Stimulated activated CD8-positive, alpha-beta memory T cell treated with anti-CD3 and anti-CD28 coated beads, Interleukin-15, amount 100 ng/mL, for 24 hours (primary cell): ENCODE measurements at places on chromosomes 6 and 20.

DNA sequence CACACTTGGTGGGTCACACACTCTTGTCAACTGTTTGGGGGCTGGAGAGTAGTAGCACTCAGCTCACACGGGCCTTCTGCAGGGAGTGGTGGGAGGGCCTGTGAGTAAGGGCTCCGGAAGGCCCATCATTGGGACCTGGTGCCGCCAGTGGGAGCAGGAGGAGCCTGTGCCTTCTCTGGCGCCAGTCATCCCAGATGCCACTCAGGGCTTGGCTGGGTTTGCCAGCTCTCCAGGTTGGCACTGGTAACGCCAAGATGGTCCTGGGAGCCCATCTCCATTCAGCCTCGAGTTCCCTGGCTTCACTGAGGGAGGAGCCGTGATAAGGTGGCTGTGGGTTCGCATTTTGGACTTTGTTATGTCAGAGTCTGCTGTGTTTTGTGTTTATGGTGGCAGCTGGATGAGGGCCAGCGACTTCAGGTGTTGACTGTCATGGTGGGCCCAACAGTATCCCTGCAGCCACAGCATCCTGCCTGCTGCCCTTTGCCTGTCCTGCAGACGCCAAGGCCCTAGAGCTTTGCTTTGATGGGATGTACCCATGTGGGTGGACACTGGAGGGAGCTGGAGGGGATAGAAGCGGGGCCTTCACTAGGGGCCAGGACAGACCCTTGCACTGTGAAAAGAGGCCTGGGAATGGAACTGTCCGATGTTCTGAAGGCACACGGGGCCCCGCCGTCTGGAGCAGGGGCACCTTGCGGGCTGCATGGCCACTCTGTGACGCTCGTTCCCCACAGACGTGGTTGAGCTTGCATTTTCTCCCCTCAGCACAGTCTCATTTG, 13.3 kb upstream of the DNAJC5 start:
- no peak for DNase-seq

DNA sequence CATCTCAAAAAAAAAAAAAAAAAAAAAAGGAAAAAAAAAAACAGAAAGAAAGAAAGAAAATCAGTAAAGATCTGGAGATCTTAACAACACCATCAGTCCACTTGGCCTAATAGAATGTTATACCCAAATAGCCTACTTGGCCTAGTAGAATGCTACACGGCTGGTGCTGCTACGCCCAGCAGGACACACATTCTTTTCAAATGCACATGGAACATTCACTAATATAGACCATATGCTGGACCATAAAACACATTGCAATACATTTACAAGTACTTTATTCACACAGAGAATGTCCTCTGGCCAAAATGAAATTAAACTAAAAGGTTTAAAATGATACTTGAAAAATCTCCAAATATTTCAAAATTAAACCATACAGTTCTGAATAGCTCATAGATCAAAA, 80.0 kb upstream of the TNFAIP3 start:
- no peak for DNase-seq

- no peak for DNase-seq
Measured at GRCh38 chr6:21478411-21478810, 115.1 kb upstream of the SOX4 start.

DNA sequence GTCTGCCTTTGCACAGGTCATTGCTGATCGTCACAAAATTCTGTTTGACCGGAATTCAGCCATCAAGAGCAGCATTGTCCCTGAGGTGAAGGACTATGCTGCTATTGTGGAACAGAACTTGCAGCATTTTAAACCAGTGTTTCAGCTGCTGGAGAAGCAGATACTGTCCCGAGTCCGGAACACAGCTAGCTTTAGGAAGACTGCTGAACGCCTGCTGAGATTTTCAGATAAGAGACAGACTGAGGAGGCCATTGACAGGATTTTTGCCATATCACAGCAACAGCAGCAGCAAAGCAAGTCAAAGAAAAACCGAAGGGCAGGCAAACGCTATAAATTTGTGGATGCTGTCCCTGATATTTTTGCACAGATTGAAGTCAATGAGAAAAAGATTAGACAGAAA, 24.6 kb upstream of the CALHM6 start:
- DNase-seq, result no peak

- DNase-seq, result no peak
Measured at GRCh38 chr6:148891405-148891783, 144.6 kb downstream of the UST start.

DNA sequence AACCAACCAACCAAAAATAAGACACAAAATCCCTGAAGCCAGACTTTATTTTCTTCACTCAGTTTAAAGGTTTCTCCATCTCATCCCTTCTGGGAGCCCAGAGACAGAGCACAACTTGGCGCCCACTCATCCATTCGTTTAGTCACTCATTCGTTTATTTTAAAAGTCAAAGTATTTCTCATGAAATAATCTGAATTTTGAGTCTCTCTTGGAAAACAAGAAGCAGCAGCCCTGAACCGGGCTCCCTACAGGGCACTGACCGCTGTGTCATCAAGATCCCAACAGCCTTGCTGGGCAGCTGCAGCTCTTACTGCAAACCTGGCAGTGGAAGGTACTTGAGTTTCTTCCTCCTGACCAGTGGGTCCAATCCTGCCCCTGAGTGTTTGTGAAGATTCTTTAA, 171.6 kb downstream of the THBS2 start:
- DNase-seq, result no peak

- DNase-seq, result no peak
Measured at GRCh38 chr20:32493356-32493755, 91.8 kb downstream of the NOL4L start.

- DNase-seq, result no peak
Measured at GRCh38 chr6:100823041-100823440, 58.1 kb downstream of the ASCC3 start.

- DNase-seq, result no peak
Measured at GRCh38 chr6:48080227-48081009, 30.6 kb downstream of the PTCHD4 start.

- DNase-seq, result no peak
Measured at GRCh38 chr6:98230250-98230649, 604.1 kb upstream of the POU3F2 start.

DNA sequence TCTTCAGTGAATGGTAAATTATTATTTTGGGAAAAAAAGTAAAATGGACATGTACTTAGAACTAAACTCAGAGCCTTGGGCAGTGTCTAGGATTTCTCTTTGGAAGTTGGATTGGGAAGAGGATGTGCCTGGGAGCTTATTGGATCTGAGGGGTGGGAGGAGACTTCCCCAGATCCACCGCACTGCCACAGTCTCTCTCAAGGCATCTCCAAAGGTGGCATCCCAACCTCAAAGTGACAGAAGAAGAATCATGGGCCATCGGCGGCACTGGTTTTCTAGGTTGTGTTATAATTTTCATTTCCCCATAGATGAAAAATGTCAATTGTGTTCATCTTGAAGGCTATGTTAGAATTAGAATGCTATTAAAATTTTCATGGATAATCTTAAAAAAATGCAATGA, 66.8 kb upstream of the CD93 start:
- no peak for DNase-seq

GRCh38 chr6:48754641-48755040, 643.6 kb upstream of the PTCHD4 start:
- DNase-seq, result no peak

DNA sequence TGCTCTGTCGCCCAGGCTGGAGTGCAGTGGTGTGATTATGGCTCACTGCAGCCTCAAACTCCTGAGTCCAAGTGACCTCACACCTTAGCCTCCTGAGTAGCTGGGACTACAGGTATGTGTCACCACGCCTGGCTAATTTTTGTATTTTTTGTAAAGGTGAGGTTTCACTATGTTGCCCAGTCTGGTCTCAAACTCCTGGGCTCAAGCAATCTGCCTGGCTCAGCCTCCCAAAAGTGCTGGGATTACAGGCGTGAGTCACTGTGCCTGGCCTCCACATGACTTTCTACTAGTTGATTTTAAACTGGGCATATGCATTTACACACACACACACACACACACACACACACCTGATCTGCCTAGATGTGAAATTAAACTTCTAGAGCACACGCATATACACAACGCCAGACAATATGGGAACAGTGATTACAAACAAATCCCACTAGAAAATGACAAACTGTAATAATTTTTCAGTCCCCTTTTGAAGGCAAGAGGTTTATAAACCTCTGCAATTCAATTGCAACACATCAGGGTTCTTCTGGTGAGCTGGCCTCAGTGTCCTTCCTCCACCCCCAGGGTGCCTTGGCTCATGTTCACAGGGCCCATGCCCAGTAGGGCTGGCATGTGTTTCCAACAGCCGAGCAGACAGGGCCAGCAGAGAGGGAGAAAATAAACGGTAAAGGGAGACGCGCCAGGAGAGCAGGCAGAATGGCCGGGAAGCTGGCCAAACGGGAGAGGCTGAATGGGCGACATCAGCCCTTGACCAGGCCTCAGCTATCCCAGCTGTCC, 31.2 kb downstream of the PARD6B start:
- no peak for DNase-seq

GRCh38 chr20:6940048-6940447, 172.6 kb downstream of the BMP2 start:
- no peak for DNase-seq

DNA sequence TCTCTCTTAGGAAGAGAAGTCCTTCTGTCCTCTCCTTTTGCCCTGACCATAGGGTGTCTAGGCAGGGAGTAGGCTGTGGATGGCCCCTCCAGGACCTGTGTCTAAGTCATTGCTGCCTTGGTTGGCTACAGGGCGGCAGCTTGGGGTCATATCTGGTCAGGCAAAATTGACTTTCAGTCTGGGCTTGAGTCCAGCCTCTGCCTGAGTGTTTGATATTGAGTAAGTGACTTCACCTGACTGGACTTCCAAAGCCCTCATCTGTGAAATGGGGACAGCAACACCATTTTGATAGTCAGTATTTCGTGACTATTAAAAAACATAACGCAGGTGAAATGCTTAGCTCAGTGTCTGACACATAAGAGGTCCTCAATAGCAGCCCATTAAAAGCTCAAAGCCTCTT, 4.6 kb downstream of the TGM3 start:
- no peak for DNase-seq

DNA sequence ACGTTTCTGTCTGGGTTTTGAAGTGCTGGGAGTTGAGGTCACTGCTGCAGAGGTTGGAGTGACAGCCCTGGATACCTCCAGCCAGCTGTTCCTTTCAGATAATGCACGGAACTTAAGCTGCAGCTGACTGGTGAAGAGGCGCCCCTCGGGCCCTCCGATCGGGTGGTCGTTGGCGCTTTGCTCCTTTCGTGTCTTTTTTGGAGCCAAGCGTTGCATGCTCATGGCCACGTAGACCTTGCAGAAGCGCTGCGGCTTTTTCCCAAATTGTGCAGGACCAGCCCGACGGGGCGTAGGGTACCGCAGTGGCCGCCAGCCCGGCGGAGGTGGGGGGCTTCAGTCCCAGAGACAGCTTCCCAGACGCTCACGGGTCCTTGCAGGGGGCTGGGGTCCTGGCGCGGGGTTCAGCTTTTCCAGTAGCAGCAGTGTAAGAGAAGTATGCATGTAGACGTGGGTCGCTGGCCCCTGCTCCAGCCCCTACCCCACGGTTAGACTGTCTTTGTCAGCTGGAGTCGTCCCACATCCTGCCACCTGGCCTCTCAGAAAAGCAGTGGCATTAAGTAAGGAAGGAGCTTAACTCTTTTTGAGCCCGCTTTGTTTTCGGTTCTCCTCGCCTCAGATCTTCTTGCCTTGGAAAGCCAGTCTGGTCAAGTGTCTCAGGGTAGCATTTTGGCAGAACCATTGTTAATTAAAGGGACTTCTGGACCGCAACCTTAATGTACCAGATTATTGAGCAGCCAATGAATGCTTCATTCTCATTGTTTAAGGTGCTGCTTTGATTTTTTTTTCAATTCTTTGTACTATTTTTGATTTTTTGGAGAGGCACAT, 838 bp downstream of the TNFAIP3 start:
- no peak for DNase-seq

DNA sequence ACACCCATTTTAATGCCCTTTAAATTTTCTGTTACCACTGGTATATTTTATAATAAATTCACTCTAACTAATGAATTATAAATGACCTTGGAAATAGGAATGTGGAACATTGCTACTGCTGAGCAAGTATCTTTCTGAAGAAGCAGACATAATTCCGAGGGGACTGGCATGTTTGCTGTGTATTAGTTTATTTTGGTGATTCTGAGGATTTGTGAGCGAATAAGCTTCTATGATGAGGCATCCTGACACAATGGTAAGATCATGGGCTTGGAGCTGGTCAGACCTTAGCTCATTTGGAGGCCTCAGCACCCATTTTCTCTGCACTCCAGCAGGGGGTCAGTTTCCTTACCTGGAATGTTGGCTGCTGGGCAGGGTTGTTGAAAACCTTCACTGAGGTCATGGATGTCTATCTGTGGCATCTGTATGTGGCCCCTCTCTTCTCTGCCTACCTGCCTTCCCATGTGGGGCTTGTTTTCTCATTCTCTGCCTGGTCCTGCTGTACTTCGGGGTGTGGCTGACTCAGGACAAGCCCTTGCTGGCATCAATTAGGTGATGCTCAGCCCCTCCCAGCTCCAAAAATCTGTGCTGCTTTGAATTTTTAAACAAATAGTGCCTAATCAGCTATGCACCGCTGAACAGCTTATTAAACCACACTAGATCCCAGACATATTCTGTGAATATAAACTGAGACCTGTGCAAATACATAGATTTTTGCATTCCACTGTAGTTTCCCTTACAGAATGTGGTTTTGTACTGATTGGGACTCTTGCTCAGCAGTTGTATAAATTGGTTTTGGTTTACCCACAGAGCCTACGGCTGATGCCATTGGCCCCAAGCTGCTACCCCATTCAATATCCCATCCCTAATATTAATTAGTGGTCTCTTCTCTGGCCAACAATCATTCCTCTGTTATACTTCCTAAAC, 10.7 kb downstream of the ARID1B start:
- DNase-seq, result no peak

- no peak for DNase-seq
Measured at GRCh38 chr6:169452117-169452868, 198.6 kb upstream of the THBS2 start.

- DNase-seq, result no peak
Measured at GRCh38 chr6:28545955-28546354, 20.3 kb downstream of the GPX5 start.

GRCh38 chr20:4076671-4077070, 61.3 kb upstream of the RNF24 start:
- no peak for DNase-seq

DNA sequence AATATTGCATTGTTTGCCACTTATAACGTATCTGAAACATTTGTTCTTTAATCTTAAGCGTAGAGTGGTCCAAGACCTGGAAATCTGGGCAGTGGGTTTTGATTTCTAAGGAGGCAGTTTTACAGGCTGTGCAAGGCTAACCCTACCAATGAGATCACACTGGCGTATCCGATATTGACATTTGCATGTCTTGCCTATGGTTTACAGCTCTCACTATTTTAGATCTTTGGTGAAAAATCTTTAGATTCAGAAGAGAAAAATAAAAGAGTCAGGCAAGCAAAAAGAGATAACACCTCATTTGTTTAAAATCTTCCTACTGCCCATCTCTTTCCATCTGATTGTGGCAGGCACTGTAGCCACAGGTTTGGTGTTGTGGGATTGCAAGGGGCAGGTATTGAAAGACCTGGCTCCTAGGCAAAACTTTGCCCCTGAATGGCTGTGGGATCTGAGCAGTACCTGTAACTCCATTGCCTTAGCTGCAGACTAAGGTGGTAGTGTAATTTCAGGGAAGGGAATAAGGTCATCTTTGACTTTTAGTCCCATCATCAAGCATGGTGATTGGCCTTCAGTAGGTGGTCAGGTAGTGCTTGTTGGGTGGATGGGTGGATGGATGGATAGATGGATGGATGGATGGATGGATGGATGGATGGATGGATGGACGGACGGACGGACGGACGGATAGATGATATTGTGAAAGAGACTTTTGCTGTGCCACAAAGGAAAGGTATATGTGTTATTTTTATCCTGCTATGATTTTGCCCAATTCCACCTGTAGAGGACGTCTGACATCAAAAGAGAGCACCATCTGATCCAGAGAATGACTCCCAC, 1.9 kb downstream of the TNFAIP3 start:
- DNase-seq, result no peak
